Anterior cingulate cortex (tissue), 58 donors: ENCODE measurements at places on chromosomes 6 and 20.

DNA sequence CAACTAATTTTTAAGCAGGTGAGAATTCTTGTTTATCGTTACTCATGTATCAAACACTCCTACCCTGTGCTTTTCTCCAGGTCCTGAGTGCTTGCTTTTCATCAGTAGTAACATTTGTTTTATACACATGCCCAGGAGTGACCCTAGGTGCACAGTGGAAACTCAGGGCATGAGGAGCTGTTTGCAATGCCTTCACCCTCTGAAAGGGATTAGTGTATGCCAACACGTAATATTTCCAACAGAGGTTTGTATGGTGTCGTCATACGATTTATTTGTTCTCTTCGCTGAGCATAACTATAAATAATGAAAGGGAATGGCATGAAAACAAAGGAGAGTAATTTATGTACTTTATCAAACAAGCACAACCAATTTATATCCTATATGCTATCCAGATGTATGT, 537.4 kb upstream of the MMS22L start:
- no peak for DNase-seq

DNA sequence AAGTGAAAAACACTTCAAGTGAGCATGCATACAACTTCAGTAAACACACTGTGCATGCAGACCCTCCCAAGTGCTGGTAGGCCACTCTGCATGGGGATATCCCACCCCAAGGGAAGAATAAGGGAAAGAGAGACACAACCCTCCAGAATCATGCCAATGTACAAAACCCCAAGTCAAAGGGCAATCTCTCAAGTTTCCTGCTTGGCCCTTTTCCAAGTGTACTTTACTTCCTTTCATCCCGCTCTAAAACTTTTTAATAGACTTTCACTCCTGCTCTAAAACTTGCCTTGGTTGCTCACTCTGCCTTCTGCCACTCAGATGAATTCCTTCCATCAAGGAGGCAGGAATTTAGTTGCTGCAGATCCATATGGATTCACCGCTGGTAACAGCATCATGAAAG, 205.7 kb upstream of the PROKR2 start:
- DNase-seq: no peak

- DNase-seq: no peak
Observed at GRCh38 chr6:152696522-152696921, 1.2 kb upstream of the MYCT1 start.

DNA sequence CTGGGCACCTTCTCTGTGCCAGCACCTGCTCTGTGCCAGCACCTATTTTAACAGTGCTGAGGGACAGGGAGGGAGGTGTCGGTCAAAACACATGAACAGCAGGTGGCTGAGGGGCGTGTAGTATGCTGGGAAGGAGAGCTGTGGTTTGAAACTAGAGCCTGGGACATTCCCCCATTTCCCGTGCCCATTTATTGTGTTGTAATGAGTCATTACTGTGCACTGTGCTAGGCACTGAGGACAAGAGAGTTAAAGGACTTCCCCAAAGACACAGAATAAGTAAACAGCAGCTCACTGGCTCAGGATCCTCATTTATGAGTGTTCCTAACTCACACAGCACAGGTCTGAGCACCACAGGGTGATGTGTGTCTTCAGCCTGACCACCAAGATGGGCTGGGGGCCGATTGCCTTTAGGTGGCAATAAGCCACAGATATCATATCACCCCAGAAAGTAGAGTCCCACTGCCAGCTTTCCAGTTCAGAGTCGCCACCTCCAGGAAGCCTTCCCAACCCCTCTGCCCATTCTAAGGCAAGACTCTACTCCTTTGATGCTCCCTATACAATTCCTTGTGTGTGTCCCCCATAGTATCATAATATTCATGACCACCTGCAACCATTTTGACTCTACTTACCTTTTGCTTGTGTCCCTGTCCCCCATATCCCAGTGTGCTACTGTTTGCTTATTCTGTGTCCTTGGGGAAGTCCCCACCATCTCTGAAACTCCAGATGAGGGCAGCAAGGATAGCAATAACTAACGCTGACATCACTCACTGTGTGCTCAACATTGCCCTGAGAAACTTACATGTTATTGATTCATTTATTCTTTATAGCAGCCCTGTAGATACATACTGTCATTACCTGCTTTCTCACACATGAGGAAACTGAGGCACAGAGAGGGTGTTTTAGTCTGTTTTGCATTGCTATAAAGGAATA, 87.3 kb downstream of the TOX2 start:
- DNase-seq: no peak

DNA sequence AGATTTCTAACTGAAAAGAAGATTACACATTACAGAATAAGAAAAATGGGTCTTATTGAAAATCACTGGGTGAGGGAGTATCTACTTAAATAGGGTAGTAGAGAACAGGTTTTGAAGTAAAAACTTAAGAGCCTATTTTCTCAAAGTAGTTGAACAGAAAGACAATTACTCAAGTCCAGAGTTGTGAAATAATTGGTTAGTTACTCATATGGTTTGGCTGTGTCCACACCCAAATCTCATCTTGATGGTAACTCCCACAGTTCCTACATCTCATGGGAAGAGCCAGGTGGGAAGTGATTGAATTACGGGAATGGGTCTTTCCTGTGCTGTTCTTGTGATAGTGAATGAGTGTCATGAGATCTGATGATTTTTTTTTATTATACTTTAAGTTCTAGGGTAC, 1035.3 kb upstream of the GJE1 start:
- no peak for DNase-seq

GRCh38 chr20:45268531-45268930, 14.2 kb upstream of the SLPI start:
- DNase-seq: no peak

GRCh38 chr6:45555981-45556771, 178.4 kb upstream of the SUPT3H start:
- DNase-seq: no peak

GRCh38 chr20:49110767-49111694, 64.9 kb downstream of the CSE1L start:
- no peak for DNase-seq

DNA sequence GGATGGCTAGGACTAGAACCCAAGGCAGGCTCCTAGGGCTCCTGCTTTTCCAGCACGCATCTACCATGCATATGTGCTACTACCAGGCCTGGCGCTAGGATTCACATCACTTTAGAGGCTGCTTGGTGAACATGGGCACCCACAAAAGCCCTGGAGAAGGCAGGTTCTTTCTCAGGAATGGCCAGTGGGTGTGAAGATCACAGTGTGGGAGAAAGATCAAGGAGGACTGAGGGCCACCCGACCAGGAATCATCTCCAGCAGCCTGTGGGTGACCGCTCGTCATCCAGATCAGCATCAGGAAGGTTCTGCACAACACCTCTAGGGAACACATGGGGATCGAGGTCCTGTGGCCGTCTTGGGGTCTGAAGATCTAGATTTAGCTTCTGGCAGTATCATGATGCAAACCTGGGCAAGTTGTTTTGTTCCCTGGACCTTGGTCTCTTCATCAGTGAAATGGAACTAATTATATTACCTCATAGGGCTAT, 27.3 kb downstream of the SRSF3 start:
- DNase-seq: no peak

- no peak for DNase-seq
Observed at GRCh38 chr6:158149641-158150040, 18.4 kb downstream of the SERAC1 start.

- no peak for DNase-seq
Observed at GRCh38 chr20:63471981-63472831, at the start of gene KCNQ2. KCNQ2 (minus strand) TSS chr20:63472655; CDS start chr20:63472463, 192 bp downstream.

GRCh38 chr20:10216146-10216791, 2.4 kb upstream of the SNAP25 start:
- no peak for DNase-seq
